Nephron progenitor cell (in vitro differentiated cells): ENCODE measurements at places on chromosomes 7 and 10.
A peak's percentile ranks its signal among the peaks of the same experiment; 100 is the strongest.

- DNase-seq, result no peak
These were observed 94.8 kb downstream of the SVIL start for GRCh38 chr10:29540016-29540415.

DNA sequence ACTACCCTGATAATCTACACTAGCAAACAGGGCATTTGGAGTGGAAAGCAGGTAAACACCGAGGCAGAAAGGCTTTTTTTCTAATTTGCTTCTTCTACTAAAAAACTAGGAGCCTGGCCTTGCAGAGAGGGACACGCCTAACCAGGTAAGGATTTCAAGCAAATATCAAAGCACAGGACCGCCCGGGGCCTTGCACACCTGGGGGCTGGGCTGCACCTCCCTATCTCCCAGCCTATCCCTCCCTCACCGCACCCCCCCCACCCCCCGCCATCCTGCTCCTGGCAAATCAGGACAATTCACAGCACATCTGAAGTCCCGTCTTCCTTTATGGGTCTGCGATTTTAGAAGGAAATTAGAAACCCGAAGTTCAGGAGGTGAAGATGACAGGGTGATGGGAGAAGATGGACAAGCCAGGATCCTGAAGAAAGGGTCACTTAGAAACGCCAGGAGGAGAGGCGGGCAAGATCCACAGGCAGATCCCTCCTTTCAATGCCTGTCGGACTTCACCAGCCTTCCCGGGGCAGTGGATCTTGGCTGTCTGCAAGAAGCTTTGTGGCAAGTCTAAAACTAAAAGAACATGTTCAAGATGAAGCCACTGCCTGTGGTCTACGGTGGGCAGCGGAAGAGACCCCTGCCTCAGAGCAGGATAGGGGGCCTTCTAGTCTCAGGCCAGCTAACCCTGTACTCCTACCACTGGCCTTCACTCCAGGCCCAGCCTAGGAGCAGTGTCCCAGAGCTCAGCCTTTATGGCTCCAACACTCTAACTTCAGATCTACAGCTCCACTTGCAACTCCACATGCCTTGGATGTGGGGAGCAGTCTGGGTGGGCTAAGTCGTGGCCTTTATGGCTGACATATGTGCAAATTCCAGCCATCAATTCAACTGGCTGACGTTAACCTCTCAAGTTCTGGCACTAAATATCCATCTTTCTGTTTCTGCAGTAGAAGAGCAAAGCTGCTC is 43.9 kb downstream of the TNS3 start:
- DNase-seq, result peak; percentile 25

GRCh38 chr10:92047215-92047614 is 123.6 kb downstream of the BTAF1 start:
- DNase-seq, result no peak

DNA sequence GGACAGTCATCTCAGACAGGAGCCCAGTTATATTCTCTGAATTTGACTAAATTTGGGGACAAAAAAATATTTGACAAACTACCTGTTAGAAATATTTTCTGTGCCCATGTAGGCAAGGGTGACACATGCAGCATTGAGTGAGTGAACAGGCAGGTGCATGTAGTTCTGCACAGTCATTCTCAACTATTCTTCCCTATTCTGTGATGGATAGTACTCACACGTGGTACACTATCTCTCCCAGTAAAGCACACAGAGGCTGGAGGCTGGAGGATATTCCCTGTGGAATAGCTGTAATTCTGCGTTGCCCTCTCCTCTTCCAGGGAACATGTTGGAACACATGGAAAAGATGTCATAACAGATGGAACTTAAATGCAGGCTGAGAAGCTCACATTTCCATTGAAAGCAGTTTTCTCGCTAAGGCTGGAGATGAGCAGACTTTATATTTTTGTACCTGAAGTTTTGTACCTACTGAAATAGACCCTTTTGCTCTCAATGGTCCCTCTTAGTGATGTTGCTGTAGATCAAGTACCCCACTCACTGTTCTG is 75.0 kb downstream of the GPR141 start:
- no peak for DNase-seq

DNA sequence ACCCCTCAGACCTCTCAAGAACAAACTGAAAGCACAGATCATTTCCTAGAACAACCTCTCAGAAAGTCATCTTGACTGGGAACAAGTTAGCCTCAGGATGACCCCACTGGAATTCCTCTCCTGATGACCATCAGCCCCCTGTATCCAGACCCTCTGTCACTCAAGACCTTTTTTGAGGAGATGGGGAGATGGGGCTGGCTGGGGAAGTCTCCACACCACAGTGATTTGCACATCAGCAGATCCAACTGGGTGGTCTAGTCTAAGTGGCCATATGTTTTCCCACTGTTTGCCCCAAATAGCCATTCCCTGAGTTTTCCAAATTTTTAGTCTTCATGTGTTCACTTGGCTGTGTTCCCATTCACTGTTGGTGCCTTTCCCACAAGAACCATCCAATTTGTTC is 452.4 kb upstream of the NPVF start:
- DNase-seq, result no peak

DNA sequence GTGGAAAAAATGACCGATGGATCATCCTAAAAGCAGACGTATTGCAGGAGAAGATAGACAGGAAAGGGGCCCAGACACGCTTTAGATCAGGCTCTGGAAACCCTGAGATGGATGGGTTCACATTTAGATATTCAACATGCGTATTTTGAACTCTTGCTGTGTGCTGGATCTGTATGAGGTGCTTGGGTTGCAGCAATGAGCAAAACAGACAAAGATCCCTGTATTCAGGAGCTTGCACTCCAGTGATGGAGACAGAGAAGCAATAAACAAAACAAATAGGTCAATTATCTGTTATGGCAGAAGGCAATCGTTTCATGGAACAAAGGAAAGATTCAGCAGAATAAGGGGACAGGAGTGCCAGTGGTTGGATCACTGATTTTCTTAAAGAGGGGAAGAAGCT is 201.9 kb upstream of the AGK start:
- no peak for DNase-seq

DNA sequence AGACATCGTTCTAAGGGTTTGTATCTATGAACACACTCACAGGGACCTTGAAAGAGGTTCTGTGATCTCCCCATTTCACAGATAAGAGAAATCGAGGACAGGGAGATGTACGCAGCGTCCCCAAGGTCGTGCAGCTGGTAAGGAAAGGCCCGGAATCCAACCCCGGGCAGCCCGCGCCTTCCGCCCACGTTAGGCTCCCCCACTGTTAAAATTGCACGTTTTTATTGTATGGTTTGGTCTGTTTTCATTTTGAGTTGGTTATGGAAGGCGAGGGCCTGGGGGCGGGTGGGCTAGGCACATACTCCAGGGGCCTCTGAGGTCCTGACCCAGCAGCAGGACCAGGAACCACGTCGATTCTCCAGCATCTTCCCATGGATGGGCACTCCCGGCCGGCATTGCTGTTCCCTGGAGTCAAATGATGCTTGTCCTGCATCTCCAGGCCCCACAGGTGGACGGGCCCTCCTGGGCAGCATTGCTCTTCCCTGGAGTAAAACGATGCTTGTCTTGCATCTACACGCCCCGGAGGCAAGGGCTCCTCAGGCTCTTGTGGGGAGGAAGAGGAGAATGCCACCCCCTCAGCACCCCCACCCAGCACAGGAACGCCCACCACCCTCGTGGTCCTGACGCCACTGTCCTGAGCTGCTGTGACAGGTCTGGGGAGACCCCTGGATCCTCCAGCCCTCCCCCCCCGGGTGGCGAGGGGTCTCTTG is 65.9 kb downstream of the PDGFA start:
- DNase-seq, result no peak

- no peak for DNase-seq
These were observed 36.3 kb downstream of the CCM2 start for GRCh38 chr7:45036317-45036716.

GRCh38 chr10:119483839-119484238 is 58.7 kb downstream of the RGS10 start:
- DNase-seq, result no peak

GRCh38 chr10:129863201-129863663 is 100.8 kb downstream of the EBF3 start:
- DNase-seq, result peak; percentile 53

DNA sequence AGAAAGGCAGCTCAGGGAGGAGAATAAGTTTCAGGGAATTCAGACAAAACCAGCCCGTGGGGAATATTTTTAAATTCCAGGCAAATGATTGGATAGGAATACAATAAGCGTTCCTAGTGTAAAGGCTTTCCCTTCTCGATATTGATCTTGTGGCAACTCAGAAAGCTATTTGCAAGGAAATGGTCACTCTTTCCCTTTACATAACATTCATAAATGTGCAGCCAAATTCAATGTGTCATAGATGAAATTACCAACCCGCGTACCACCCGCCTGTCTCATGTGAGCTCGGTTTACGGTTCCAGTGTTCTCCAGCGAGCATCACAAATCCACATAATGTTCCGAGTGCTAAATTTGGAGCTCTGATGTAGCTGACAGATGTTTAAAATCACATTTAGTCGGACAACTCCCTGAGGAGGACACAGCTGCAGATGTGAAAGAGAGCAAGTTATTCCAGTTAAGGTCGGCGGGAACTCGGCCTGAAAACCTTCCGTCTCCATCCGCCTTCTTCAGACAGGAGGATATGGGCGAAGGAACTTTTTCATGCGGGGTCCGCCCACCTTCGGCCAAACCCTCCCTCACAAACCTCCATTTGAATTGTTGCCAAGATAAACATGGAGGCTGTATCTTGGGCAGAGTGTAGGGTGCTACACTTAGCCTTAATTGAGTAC is 327.0 kb downstream of the RNLS start:
- no peak for DNase-seq

GRCh38 chr7:31466036-31466435 is 47.9 kb upstream of the ITPRID1 start:
- no peak for DNase-seq
